ENCODE measurements at places on chromosomes 2 and 18.
A peak's percentile ranks its signal among the peaks of the same experiment; 100 is the strongest.

DNA sequence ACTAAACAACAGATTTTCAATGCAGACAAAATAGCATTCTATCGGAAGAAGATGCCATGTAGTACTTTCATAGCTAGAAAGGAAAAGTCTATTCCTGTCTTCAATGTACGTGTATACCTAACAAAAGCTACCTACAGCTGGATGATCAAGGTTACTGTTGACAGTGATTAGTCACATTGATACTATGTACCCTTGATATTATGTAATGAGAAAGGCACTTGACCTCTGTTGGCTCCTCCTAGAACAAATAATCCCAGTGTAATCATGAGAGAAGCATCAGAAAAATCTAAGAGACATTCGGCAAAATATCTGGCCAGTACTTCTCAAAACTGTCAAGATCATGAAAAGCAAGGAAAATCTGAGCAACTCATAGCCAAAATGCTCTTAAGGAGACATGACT is 44.4 kb upstream of the LRRTM4 start:
- no peak for DNase-seq

- no peak for DNase-seq
These were observed 262.0 kb upstream of the PIK3C3 start for GRCh38 chr18:41693008-41693407.

DNA sequence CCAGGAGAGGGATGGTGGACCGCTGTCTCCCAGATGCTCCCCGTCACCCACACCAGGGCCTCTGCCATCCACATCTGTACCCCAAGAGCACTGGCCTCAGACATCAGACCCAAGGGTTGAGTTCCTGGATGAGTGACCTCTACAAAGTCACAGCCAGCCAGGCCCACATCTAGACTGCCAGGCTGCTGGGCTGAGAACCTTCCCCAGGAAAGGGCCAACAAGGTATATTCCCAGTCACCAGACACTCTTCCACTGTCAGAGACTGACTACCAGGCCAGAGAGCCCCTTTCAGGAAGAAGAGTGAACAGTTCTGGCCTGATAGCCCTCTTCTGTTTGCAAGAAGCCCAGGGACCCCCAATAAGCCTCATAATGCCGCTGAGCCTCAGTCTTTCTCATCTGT is 44.3 kb downstream of the C1QL2 start:
- no peak for DNase-seq

DNA sequence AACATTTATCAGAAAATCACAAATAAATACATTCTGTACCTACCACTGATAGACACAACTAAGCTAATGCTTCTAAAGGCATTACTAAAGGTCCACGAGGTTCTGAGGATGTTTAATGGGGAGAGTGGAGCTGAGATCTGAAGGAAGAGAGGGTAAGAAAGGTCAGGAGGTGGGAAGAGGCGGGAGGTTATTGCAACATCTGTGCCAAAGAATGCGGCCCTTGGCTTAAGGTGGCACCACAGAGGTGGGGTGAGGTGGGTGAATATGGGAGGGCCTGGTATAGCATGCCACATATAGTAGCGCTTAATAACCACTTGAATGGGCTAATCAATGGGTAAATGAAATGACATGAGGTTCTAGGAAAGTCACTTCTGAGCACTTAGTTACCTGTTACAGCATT is 217.8 kb upstream of the ATP5MC3 start:
- no peak for DNase-seq

DNA sequence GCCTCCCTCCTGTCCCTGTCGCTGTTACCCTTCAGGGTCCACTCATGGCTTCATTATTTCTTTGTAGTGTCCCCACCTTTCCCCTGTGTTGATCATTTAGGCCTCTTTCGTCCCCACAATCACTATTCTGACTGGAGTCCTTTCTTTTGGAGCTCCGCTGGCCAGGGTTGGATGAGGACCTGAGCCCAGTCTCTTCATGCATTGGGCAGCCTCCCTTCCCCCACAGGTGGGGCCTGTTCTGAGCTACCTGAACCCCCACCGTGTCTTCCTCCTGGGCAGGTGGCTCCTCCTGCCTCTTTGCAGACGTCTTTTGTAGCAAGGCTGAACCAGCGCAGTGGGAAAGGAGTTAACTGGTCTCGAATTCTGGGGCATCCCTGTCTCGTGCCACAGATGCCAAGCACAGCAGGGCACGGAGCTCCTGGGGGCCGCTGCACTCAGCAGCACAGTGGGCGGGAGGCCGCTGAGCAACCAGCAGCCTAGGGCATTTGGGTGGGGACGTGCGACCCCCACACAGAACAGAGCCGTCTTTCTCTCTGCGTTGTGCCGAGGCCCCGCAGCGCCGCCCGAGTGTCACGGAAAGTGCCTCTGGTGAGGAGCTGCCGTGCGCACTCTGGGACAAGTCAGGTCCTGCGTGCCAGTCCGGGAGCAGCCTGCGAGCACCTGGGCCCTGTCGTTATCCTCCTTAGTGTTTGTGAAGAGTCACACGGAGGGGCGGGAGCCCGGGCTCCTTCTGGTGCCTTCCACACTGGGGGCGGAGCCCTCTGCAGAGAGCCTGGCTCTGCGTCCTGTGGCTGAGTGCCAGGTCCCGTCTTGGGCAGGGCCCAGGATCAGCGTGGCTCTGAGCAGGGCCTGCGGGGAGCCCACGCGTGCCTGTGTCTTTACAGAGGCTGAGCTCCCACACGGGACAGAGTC is 130.1 kb downstream of the NFATC1 start:
- DNase-seq, result no peak

GRCh38 chr18:45642238-45642637 is 27.0 kb downstream of the SLC14A2 start:
- no peak for DNase-seq

- no peak for DNase-seq
These were observed 90.3 kb downstream of the MAPRE2 start for GRCh38 chr18:35131387-35132020.

GRCh38 chr2:54353216-54353615 is 97.2 kb upstream of the TSPYL6 start:
- DNase-seq, result no peak

GRCh38 chr2:67878743-67879142 is 184.1 kb downstream of the C1D start:
- DNase-seq, result no peak

DNA sequence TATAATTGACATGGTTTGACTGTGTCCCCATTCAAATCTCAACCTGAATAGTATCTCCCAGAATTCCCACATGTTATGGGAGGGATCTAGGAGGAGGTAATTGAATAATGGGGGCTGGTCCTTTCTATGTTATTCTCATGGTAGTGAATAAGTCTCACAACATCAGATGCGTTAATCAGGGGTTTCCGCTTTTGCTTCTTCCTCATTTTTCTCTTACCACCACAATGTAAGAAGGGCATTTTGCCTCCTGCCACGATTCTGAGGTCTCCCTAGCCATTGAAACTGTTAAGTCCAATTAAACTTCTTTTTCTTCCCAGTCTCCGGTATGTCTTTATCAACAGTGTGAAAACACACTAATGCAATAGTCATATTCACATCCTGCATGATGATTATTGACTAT is 1073.3 kb upstream of the CDH2 start:
- DNase-seq, result no peak

DNA sequence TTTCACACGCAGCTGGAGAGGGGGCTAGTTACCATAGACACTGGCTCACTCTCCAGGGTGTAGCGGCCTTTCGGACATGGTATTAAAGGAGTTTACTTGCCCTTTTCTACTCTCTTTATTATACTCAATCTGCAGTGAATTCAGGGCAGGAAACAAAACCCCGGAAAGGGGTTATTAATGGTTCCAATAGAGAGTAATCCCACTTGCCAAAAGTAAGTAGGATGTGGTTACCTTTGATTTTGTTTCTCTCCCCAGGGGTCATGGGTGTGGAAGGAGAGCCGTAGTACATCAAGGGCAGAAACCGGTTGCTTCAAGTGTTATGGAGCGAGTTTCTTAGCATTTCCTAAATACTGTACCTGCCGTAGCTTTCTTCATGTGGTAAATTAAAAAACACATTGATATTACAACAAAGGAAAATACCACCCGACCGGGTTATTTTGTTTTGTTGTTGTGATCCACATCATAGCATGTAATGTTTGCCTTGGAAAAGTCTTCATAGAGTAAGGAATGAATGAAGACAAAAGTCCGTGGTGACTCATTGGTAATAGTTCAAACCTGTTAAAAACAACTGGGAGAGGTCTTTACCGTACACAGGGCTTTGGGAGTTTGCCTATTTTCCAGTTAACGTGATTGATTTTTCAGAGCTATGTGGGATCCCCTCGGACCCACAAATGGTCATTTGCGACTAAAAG is 71.5 kb downstream of the SLC4A3 start:
- DNase-seq, result no peak

DNA sequence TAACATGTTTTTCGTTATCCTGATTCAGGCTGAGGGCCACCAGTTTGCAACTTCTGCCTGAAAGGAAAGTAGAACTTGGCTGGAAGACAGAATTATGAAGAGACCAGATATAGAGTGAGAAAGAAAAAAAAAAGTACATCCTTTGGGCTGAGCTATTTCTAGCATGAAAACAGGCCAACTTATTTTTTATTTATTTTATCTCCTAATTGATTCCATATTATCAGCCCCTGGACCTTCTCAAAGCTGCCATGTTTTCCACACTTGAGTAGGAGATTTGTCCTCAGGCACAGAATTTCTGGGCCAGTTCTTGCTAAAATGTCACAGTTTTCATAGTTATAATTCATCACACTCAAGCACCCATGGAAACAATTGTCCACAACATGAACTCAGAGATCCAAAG is 586.8 kb upstream of the CNTNAP5 start:
- no peak for DNase-seq

- DNase-seq, result peak; percentile 14
These were observed 569 bp downstream of the TMX3 start for GRCh38 chr18:68714366-68714711.

GRCh38 chr18:63022429-63023022 is 297.0 kb downstream of the BCL2 start:
- no peak for DNase-seq

DNA sequence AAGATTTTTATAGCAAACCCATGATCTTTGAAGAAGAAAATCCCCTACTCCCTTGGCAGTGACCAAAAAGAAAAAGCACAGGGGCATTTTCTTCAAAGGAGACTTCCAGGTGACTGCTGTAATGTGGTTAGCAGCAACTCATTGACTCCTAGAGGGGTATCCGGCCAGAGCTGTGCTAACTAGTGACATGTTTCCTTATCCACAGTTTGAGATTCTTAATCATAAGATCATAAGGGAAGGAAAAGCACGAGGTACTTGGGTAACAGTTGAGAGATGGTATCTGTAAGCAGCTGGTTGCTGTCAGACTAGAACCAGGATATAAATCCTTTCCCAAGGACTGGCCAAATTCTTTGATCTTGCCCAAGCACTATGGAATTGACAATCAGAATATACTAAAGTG is 124.7 kb downstream of the MREG start:
- DNase-seq, result no peak

- no peak for DNase-seq
These were observed 47.0 kb downstream of the DHRS9 start for GRCh38 chr2:169116327-169116726.

- DNase-seq, result no peak
These were observed 444.0 kb downstream of the FIGN start for GRCh38 chr2:163291790-163292189.

GRCh38 chr2:197184959-197185586 is 125.5 kb downstream of the ANKRD44 start:
- no peak for DNase-seq

DNA sequence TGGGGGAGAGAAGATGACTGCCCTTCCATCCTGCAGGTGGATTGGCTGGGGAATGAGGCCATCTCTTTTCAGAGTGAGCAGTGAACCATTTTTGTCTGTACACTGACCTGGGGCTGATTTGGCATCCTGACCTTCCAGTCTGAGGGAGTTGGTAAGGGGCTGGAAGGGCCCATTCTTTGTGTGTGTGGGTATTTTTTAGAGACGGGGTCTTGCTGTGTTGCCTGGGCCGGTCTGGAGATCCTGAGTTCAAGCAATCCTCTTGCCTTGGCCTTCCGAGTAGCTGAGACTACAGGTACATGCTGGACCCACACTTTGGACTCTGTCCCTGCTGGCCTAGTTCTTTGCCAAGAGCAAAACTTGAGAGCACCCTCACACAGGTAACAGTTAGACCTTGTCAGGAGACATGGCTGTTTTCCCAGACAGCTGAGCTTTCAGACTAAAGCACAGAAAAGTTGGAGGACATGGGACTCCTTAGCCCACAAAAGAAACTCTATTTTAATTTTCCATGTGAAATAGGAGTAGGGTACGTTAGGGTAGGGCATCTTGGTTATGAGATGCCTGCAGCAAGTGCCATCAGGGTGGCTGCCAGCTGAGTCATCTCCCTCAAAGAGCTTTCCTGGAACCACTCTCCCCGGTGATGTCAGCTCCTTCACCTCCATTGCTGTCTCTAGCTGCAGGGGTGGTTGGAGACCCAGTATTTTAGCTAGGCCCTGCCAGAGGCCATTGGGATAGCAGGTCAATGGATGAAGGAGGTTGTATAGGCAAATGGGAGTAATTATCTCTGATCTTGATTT is 60.7 kb downstream of the DGKD start:
- no peak for DNase-seq

DNA sequence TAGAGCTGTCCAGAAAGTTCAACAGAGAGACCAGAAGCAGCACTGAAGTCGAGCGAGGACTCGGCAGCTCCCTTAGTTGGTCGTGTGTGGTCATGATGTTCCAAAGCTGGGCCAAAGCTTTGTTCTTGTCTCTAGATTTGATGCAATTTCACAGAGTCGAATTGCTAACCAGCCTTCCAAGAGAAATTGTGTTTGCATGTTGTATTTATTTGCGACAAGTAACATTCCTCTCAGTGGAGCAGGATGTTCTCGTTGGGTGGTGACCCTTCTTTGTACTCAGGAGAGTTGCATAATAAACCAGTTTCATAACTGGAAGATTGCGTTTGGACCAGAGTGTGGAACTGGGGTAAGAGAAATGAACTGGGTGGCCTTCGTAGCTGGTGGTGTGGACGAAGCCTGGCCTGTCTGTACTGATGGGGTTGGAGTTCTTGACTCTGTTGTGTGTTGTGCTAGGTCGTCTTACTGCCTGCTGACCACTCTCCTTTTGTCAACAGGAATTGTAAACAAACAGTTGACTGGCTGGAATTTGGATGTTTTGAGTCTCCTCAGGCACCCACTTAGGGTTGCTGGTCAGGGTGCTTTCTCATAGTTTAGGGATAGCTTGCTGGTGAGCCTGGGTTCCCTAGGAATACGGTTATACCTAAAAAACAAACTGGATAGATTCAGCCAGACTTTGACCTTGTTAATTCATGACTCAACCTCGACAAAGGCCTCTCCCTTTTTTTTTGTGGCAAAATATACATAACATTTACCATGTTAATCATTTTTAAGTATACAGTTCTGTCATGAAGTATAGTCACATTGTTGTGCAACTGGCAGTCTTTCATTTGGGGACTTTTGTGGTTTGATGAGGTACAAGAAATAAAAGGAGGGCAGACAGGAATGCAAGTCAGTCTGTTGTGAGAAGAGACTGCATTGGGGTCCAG is 28.9 kb upstream of the TOGARAM2 start:
- DNase-seq, result no peak

- no peak for DNase-seq
These were observed 127.0 kb downstream of the GAREM1 start for GRCh38 chr18:32343634-32344033.

DNA sequence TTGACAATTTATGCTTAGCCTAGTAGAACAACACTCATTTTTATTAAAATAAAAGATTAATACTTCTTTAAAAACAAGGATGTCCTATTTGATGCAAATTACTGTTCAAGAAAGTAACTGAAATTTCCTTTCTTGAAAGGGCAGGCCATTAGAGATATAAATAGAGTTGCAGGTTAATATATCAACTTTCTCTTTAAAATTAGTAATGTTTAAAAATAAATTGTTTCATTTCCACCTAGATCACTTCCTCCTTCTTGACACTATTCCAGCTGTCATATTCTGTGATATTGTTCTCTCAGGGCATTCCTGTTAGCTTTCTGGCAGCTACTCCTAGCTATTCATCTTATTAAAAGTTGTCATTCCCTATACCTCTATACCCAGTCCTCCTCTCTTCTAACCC is 357.9 kb upstream of the NRP2 start:
- no peak for DNase-seq
